Stimulated activated effector memory CD8-positive, alpha-beta T cell treated with anti-CD3 and anti-CD28 coated beads, Interleukin-12 subunit alpha, Interleukin-12 subunit beta, amount 100 ng/mL, for 72 hours (primary cell): ENCODE measurements at places on chromosomes 7 and 10.

DNA sequence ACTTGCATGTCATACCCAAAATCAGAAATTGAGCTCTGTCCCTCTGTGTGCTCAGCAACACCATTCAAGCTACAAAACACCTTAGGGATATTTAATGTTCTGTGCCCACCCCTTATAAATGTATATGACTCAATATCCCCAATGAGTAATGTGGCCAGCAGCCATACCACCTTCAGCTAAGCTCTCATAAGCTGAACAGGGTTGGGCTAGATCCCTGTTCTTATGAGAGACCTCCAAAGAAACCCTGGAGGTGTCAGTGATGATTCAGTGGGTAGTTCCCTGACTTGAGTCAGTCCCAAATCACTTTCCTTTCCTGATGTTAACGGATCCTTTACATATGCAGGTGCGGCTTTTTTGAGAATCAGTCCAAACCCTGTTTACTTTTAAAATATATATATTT, 253.8 kb downstream of the CREB5 start:
- DNase-seq: no peak

DNA sequence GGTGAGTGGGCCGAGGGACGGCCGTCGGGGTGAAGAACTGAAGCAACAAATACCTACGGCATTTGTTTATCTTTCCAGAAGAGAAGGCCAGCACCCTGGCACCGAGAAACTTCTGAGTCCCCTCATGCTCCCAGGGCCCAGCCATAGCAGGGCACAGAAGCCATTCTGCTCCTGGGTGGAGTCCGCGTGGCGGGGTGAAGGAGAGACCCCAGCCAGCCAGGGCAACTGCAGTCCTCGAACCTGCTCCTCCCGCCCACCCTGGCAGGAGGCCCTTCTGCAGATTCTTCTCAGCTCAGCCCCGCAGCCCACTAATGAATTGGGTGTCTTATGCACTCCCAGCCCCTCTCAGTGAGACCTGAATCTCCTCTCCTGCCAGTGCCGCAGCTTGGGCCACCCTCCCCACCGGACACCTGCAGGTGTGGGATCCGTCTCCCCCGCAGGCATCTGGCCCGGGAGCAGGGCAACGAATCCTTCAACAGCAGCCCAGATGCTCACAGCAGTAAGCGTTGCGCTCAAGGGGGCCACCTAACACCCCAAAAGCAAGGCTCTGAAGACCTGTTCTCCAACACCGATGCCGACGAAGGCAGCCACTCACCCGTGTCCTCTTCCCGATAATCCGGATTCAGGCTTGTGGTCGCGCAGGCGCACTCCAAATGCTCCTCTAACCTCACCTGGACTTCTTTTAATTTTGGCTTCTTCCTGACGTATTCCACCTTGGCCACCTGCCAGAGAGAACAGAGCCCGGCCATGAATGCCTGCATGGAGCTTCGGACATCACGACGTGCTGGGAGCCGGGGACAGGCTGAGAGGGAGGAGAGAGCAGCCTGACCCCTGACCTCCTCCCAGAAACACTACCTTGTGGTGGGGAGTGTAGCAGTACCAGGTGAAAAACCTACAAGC, 18.9 kb downstream of the PDGFA start:
- no peak for DNase-seq

DNA sequence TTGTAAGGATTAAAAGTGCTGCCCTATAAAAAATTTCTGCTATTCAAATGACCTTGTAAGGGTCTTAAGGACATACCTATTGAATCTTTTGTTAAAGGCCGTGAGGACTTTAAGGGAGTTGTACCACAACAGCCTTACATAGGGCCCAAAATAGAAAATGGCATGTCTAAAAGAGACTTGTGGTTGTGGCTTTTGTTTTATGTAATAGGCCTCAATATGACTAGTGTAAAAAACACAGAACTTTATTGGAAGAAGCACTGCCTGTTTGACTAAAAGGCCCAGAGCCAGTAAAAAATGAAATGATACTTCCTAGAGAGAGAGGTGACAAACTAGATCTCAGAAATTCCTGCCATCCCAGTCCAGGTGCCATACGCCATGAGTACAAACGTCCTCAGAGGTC, 286.6 kb downstream of the SEMA3D start:
- no peak for DNase-seq

- DNase-seq: no peak
Measured at GRCh38 chr10:122981066-122981464, 864 bp downstream of the PSTK start.

DNA sequence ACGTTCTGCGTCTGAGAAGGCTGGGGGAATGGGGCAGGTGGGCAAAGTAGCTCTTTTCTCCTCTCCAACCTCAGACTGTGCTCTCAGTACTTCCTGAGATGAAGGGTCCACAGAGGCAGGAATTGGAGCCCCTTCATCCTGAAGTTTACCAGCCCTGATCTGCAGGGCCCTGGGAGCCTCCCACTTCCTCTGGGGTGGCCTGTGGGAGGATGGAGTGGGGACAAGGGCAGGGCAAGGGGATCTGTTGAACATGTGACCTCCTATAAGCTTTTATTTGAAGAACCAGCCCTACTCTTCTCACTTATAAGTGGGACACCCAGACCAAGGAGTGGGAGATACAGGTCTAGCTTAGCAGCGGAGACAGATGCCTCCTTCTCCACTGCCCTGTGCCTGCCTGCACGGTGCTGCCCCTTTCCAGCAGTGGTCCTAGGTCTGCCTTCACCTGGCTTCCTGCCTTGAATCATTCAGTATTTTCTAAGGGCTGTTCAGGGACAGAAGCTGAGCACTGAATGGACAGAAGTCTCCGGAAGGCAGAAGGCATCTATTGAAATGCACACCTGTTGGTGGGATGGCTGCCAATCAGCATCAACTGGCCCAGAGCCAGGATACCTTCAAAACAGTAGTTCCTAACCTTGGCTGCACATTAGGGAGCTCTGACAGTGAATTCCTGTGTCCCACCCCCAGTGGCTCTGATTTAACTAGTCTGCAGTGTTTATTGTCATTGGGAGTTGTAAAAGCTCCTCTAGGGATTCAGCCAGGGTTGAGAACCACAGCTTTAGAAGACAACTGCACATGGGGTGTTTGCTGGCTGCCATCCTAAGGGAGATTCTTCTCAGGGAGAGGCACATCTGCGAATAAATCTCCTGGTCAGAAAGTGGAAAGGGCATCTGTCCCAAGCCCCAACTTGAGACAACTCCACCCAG, 2.7 kb upstream of the ARHGAP22 start:
- no peak for DNase-seq

DNA sequence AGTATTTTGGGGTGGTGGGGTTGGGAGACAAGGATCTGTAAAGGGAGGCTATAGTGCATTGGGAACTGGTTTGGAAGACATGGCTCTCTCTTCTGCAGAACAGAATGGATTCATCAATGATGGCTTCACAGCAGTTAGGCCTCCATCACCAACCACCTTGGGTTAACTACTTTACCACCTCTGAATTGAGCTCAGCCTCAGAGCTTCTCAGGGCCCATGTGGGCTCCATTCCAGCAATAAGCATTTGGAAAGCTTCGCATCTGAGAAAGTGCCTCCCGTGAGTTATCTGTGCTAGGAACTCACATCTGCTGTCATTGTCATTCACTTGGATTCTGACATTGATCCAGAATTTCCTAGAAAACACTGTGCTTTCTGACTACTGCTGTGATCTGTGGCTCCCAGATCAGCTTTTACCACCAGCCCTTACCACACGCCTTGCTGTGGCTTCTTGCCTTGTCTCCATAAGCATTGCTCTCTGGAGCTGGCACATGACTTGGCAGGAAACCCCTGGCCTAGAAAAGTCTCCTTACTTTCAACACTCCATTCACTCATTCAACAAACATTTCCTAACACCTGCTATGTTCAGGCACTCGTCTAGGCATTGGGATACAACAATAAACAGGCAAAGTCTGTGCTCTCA, 70.7 kb upstream of the ADO start:
- no peak for DNase-seq

DNA sequence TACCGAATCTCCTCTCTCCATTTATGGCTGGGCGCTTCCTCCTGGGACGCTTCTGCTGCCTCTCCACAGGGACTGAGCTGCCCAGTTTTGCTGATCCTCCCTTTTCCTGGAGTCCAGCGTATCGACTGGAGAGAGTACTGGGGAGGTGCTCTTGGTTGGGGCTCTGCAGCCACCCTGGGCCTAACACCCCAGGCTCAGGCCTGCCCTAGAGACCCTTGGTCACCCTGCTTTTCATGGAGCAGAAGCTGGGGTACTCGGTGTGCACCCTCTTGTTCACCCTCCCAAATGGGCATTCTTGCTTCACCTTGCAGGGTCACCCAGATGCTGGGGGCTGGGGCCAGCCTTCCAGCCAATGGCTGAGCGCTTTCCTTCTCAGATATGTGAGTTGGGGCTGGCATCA, 88.8 kb upstream of the RET start:
- peak; percentile 40 for DNase-seq

DNA sequence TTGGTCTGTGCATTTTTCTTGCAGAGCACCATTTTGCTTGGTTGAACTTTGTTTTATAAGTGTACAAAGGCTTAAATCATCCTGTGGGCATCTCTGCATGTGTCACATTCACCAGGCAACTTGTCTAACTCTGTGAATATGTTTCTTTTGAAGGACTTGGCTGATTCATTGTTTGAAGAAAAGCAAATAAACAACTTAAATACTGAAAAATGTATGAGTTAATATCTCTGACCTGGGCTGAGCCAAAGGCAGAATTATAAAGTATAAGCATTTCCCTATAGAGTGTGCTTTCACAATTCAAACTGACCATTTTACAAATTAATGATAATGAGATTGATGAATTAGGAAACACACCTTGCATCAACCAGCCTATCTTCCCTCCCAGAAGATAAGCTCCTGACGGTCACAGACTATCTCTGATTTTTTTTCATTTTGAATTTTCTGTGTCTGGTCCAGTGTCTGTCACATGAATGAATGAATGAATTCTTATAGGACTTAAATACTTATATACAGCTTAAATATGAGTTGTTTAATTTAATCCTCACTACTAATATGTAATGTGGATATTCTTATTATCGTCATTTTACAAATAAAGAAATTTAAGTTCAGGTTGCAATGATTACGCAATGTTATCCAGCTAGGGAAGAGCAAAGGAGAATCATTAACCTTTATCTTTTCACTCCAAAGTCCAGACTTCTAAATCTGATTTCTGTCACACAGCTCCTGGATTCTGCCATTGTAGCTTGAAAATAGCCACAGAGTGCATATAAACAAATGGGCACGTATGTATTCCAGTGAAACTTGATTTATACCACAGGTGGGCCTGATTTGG, 182.0 kb upstream of the PHYHIPL start:
- no peak for DNase-seq

- DNase-seq: no peak
Measured at GRCh38 chr10:89242345-89242684, 9.3 kb downstream of the LIPA start.

- DNase-seq: no peak
Measured at GRCh38 chr7:135704698-135705097, 23.3 kb downstream of the SLC13A4 start.

DNA sequence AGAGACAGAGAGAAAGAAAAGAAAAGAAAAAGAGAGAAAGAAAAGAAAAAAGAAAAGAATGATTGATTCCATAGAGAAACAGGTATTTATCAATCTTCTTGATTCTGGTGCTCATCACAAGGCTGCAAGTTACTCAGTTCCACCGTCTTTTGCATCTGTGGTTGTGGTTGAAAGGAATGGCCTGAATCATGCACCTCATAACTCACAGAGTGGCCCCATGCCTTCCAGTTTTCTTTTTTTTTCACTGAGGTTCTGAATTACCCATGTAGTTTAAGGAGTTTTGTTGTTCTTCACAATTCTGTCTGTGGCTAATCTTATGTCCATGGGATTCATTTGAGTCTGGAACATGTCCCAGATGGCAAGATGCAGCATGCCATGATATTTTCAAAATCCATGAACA, 156.0 kb downstream of the ZNF33B start:
- DNase-seq: no peak

DNA sequence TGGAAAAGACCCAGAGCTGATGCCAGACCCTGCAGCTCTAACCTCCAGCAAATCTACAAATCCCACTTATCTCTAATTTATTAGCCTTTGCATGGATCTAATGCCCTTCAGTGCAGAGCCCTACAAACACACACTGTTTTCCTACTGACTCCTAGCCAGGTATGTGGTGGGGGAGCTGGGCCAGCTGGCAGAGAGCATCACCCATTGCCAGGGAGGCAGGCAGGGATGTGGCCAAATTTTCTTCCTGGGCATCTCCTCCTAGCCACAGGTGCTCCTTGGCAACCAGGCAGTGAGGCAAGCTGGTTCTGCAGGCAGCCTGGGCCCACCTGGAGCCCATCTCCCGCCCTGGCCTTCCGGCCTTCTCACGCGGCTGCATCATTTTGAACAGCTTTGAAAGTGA, 55.9 kb upstream of the EMX2 start:
- no peak for DNase-seq

- DNase-seq: no peak
Measured at GRCh38 chr10:45439873-45440272, 65.9 kb downstream of the ALOX5 start.

- DNase-seq: no peak
Measured at GRCh38 chr10:79050896-79051555, 17.7 kb upstream of the ZMIZ1 start.

DNA sequence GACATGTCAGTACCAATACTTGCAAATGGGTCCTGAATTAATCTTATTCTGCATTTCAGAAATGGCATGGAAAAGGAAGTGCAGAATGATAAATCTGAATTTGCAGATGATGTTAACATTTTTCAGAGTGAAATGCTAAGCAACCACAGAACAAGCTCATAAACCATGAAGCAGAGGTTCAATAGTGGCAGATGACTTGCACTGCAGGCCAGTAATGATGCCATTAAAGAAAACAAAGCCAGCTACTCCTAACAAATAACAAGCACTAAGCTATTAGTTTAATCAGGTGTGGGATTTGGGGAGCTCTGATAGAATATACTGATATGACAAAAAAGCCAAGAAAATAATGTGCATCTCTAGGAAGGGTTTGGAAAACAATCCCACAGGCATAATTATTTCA, 85.4 kb downstream of the FAM13C start:
- no peak for DNase-seq

- DNase-seq: peak; percentile 19
Measured at GRCh38 chr10:5890452-5890915, 441 bp downstream of the FBH1 start.

DNA sequence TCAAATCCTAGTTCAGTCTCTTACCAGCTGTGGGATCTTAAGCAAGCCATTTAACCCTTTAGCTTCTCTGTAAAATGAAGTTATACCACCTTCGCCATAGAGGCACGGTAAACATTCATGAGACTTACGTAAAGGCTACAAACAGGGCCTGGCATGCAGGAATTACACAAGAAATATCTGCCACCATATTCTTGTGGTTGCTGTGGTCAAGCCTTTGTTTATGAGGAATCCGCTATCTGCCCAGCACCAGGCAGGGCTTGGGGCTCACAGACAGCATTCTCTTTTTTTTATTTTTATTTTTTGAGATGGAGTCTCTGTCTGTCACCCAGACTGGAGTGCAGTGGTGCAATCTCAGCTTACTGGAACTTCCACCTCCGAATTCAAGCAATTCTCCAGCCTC, 9.9 kb downstream of the AIFM2 start:
- DNase-seq: no peak

GRCh38 chr7:75711656-75712514, 26.9 kb downstream of the HIP1 start:
- DNase-seq: no peak

GRCh38 chr7:41695661-41696322, 7.1 kb downstream of the INHBA start:
- DNase-seq: no peak
